ENCODE measurements at places on chromosomes 16 and 17.
A peak's percentile ranks its signal among the peaks of the same experiment; 100 is the strongest.

GRCh38 chr16:5861241-5861640 is 763.6 kb upstream of the EEF2KMT start:
- H3K4me3 ChIP-seq: no peak overlapping the region
- H3K36me3 ChIP-seq: no peaks in the 10 kb centered on the region
- no peak for DNase-seq

- H3K27me3 ChIP-seq: no peaks in the 10 kb centered on the region
- H3K4me3 ChIP-seq: peak overlapping the region; percentile 82
- H3K27ac ChIP-seq: peak overlapping the region; percentile 72
- no peak for DNase-seq
- H3K4me1 ChIP-seq: peaks cover 31% of the 10 kb centered on the region
These were observed 1.7 kb downstream of the SMARCD2 start for GRCh38 chr17:63840591-63841349.

DNA sequence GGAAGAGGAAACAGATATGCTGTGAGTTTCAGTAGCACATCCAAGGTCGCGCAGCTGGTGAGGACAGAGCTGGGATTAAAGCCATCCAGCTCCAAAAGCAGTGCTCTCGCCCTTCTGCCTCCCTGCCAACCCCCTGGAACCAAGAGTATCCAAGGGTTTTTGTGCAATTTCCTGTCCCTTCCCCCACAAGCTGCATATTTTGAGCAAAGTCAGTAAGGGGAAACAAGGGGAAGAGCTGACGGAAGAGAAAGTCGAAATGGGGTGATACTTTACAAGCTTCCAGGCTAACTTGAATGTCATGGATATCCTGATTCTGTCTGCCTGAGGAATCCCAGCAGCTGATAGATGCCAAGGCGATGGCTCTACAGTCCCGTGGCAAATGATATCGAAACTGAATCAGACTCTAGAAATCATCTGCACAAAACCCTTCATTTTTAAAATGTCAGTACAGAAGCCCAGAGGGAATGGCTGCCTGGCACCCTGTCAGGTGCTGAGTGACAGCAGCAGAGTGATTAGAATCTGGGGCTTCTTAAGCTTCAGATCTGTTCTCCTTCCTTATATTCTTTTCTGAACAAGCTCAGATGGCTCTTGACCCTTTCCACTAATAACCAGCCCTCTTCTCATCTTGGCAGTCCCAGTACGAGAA is 42.9 kb upstream of the TEKT3 start:
- DNase-seq: no peak
- H3K27me3 ChIP-seq: no peaks in the 10 kb centered on the region
- H3K36me3 ChIP-seq: no peaks in the 10 kb centered on the region
- no peak overlapping the region for H3K4me3 ChIP-seq

GRCh38 chr17:29581583-29582253 is 7.7 kb downstream of the GIT1 start:
- no peak overlapping the region for H3K4me3 ChIP-seq
- no peak overlapping the region for H3K27ac ChIP-seq
- no peak for DNase-seq
- H3K27me3 ChIP-seq: no peaks in the 10 kb centered on the region
- H3K36me3 ChIP-seq: 0 out of 2 replicates have a peak, but pooled peaks cover 2% of the 10 kb centered on the region

GRCh38 chr16:25143928-25144327 is 32.4 kb downstream of the LCMT1 start:
- H3K27ac ChIP-seq: no peak overlapping the region
- no peaks in the 10 kb centered on the region for H3K4me1 ChIP-seq

DNA sequence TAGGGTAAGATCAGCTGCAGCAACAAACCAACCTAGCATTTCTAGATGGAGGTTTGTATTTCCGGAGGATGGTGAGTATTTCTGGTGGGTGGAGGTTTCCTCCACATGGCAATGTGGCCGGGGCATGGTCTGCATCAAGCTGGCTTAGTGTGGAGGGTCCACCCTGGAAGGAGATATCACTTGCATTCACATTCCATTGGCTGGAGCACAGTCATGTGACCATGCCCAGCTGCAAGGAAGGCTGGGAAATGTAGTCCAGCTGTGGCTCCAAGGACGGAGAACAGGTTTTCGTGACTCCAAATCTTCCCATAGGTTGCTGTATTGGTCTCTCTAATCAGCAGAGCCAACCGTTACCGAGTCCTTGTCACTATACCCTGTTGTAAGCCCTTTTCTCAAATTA is 68.7 kb downstream of the RAI1 start:
- H3K27me3 ChIP-seq: no peaks in the 10 kb centered on the region
- no peaks in the 10 kb centered on the region for H3K36me3 ChIP-seq
- peaks cover 40% of the 10 kb centered on the region for H3K4me1 ChIP-seq
- no peak for DNase-seq
- H3K27ac ChIP-seq: peak overlapping the region; percentile 31

GRCh38 chr17:28174352-28175046 is 132.0 kb downstream of the NLK start:
- DNase-seq: no peak
- H3K36me3 ChIP-seq: no peaks in the 10 kb centered on the region
- peaks cover 3% of the 10 kb centered on the region for H3K4me1 ChIP-seq
- H3K27ac ChIP-seq: no peak overlapping the region

- no peaks in the 10 kb centered on the region for H3K36me3 ChIP-seq
- H3K4me3 ChIP-seq: no peak overlapping the region
- no peak overlapping the region for H3K27ac ChIP-seq
- no peaks in the 10 kb centered on the region for H3K4me1 ChIP-seq
- no peaks in the 10 kb centered on the region for H3K27me3 ChIP-seq
These were observed 54.0 kb downstream of the CNGB1 start for GRCh38 chr16:57916735-57917438.

Measured in Panc1 (cell line).